ENCODE measurements at places on chromosomes 6 and 20.

DNA sequence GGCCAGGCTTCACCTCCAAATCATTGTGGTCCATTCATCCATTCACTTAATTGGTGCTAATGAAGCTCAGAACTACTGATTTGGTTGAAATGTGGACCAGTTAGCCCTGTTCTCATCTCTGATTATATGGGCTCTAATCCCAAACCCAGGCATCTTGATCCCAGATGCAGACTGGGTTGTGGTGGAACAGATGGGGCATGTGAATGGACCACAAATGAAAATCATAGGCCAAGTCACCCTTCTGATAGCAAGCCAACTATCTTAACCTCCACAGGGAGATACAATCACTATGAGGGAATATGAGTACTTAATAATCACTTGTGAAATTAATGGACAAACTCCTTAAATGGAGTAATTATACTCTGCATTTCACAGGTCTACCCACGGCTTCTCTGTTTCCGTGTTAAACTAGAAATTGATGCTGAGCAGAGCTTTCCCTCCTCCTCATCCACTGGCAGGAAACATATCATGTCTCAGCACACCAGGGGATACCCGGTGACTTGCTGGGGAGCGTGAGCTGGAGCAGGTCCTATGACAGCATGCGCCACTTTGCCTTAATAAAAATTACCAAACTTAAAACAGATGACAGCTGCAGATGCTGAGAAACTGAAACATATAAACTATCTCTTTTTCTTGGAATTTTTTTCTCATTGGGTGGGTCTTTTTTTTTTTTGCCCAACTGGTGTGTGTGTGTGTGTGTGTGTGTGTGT is 108.8 kb upstream of the HEY2 start:
- DNase-seq = no peak

DNA sequence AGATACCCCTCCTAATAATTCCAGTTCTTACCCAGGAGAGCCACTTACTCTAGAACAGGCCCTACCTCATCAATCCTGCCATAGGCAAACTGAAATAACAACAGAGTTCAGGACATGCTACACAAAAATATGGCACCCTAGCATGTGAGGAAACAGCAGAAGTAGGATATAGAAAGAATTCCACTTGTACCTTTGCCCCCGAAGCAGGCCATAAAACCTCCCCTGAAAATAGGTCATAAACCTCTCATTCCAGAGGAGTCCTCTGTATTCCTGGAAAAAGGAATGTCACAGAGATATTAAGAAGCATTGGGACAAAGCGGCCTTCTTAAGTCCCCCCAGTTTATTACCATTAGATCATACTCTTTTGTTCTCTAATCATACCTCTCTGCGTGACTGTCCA is 504.3 kb upstream of the MARCKS start:
- no peak for DNase-seq

- DNase-seq = no peak
Observed at GRCh38 chr6:11163932-11164331, 52.4 kb upstream of the ERVFRD-1 start.

DNA sequence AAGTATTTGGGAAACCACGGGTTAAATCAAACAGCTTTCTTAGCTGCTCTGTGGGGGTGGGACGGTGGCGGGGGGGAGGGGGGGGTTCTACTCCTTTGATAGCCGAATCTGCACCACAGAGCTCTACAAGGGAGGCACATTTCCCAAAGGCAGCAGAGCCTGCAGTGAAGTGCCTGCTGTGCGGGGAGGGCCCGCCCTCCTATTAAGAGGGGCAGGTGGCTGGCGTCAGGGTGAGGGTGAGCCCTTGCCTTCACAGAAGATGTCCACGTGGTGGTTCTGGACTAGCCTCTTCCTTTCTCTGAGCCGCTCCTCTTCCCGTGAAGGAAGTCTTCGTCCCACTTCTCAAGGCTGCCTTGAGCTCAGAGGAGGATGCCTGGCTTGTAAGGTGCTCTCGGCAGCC is 174.9 kb upstream of the THBS2 start:
- no peak for DNase-seq

- no peak for DNase-seq
Observed at GRCh38 chr6:34359418-34360158, 32.9 kb downstream of the NUDT3 start.

DNA sequence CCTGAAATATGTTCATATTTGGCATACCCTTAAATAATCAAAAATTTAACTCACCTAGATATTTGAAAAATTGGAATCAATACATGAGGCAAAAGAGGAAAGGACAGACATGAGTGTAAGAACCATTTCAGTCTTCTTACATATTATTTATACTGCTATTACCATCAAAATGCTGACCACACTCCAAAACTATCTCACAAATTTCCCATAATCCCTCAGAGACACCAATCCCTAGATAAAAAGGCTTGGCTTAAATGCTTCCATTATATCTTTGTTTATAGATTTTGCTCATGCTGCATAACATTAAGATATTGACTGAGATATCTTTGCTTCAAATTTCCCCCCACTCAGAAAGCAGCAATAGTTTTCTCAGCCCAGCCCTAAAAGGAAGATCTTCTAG is 11.7 kb upstream of the NT5DC1 start:
- DNase-seq = no peak

DNA sequence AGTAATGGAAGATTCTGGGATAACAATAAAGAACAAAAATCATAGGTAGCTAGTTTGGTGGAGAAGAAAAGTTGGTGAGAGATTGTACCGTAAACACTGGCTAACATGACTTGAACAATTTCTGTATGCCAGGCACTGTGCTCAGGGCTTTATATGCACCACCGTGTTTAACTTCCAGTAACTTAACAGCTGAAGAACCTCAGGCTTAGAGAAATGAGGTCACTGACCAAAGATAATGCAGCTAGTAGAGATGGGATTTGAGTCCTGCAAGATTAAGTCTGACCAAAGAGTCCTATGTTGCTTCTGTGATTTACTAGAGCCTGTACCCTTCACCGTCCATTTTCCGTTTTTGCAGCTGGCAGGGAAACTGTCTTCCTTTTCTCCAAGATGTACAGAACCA is 2.7 kb downstream of the CSTF1 start:
- DNase-seq = no peak

Data from esophagus squamous epithelium (tissue), 5 donors.